Activated T-helper 9 cell treated with anti-CD3 and anti-CD28 coated beads, Interleukin-2, amount 50 U/mL, for 16 hours (primary cell): ENCODE measurements at places on chromosomes 4 and X.

DNA sequence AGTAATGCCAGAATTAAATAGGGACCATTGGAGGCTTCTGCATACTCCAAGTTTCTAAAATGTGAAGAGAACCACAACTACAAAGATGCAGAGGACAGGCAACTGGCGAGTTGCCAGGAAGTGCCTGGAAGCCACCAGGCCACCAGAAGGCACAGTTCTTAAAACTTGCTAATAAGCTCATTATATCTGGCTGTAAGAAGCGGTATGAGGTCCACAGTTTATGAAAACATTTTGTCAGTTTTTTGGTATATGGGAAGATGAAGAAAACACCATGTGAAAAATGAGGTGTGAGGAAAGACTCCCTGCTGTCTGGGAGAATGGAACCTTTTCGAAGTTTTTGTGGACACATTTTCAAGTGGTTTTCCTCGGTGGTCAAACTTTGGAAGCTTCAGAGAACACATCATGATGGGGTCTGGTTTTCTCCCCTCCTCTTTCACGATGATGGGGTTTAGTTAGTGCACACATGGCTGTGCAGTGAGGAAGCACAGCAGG lies 202.7 kb downstream of the NR3C2 start:
- DNase-seq = no peak

- DNase-seq = peak; percentile 35
Measured at GRCh38 chr4:1171311-1172227, 814 bp downstream of the SPON2 start.

- no peak for DNase-seq
Measured at GRCh38 chr4:95627024-95627605, 78.3 kb upstream of the UNC5C start.

GRCh38 chr4:159904906-159905305 lies 802.0 kb downstream of the RAPGEF2 start:
- DNase-seq = no peak

- DNase-seq = no peak
Measured at GRCh38 chr4:142104041-142104440, 467.7 kb downstream of the IL15 start.

DNA sequence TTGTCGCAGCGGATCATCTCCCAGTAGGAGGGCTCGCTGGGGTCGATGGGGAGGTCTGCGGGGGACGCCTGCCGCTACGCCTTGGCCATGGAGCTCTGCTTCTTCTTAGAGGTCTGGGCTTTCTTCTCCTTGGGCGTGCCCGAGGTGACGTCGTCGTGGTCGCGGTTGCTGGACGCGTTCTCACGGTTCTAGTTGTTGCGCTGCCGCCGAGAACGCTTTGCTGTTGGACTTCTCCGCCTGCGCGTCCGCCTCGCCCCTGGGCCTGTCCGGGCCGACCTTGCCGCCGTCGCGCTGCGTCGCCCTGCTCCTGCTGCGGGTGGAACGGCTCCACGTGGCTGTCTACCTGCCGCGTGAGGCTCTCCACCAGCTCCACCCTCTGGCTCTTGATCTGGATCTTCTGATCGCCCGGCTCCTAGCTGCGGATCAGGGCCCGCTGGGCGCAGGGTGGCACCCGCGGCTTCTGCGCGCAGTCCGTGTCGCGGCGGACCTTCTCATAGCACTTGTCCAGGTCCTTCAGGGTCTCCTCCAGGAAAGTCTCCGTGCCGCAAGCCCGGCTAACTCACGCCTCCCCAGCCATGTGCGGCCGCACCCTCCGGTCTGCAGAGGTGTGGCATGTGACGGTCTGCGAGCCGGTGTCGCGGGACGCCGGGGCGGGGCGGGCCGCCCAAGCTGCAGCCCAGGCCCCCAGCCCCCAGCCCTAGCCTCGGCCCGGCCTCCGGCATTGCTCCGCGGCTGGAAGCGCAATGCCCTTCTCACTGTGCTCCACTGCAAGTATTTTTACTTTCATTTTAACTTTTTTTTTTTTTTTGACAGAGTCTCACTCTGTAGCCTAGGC lies 40.5 kb upstream of the OGT start:
- peak; percentile 17 for DNase-seq

DNA sequence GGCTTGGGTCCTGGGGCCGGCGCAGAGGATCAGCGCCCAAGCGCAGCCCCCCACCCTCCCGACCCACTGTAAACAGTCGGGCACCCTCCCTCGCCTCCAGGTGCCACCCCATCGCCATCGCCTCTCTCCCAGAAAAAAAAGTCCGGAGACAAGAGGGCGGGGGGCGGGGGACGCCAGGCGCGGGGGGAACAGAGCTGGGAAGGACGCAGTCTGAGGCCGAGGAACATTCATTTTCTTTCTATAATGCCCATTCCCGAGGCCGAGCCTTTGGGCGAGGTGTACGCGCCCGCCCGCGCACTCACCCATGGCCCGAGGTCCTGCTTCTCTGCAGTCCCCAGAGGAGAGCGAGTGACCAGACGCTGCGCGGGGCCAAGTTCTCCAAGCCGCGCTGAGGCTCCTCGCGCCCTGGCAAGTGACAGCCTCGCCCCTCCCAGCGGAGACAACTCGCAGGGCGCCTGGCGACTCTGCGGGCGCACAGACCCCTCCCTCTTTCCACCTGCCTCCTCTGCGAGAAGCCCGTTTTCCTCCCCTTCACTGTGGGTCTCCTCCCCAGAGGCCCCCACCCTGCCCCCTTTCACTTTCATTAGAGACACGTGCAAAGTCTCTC lies 63.5 kb upstream of the WDR17 start:
- DNase-seq = no peak

- DNase-seq = no peak
Measured at GRCh38 chr4:142378179-142378578, 467.9 kb downstream of the INPP4B start.

- DNase-seq = no peak
Measured at GRCh38 chr4:154088741-154089140, 299.9 kb upstream of the SFRP2 start.

DNA sequence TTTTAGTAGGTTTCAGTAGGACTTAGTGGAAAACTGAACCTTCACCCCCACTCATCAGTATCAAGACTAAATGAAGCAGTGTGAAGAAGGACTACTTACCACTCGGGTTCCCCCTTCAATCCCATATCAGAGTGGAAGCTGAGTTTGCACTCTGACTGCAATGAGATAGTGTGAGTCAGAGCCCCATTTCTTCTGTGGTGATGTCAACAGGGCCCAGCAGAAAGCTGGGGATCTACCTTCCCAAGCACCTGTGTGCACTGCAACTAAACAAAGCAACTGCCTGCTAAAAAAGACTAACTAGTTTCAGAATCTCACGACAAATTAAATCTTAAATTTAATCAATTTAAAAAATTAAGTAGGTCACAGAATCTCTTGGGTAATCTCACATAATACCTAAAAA lies 1837.0 kb upstream of the PCDH7 start:
- DNase-seq = no peak

DNA sequence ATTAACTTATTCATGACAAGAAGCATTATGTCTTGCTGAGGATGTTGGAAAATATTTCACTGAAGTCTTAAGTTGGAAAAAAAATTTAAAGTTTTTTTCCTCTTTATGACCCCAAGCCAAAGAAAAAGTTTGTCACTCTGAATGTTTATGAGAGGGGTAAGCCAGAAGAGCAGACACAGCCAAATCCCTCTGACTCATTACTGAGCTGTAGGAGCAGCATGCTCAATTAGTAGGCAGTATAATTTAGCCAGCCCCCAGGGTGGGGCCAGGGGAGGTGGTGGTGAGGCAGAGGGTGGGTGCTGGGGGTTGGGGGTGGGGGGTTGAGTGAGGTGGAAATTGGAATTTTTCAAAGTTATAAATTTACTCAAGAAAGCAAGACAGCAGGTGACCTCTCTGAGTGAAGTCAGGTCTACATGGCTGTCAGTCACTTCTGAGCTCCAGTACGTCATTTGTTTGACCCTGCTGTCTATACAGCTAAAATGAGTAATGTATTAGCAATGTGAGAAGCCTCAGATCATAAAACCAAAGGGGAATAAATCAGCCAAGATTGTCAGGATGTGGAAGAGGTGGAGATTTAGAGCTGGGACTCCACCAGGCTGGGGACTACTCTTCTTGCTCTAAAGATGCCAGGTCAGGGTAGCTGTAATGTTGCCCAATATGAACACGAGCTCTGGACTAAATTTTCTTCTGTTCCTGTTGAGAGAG lies 98.8 kb upstream of the NDP start:
- DNase-seq = no peak

DNA sequence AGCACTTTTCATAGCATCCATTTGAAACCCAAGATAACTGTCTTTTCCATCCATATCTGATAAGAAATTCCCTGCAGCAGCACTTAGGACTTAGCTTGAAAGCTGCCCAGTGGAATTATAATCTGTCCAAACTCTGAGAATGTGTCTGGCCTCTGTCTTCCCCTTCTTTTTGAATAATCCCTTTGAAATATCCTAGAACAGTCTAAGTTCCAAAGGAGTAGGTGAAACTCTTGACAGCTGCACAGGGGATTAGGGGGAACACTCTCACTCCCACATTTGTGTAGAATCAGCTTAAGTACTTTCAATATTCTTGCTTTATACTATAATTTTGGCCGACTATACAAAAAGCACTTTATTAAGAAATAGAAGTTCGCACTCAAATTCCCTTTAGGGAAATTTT lies 157.7 kb downstream of the PAPSS1 start:
- DNase-seq = no peak

- no peak for DNase-seq
Measured at GRCh38 chr4:3598695-3599227, 66.5 kb upstream of the LRPAP1 start.

DNA sequence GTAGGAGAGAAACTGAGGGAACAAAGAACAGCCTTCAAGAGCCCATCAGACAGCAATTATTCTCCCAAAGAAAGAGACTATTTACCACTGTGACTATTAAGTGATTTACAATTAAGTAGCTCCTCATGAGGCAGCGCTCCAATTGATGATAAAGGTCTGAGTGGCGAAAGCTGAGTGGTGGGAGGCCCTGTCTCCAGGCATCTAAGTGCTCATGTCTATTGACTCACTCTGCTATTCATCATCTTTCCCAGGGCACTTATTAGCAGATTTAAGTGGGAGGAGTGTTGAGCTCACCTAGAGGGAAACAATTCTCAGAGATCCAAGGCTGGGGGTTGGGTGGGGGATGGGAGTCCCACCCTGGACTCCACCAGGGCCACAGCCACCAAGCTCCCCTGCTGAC lies 23.3 kb downstream of the AMER1 start:
- no peak for DNase-seq

DNA sequence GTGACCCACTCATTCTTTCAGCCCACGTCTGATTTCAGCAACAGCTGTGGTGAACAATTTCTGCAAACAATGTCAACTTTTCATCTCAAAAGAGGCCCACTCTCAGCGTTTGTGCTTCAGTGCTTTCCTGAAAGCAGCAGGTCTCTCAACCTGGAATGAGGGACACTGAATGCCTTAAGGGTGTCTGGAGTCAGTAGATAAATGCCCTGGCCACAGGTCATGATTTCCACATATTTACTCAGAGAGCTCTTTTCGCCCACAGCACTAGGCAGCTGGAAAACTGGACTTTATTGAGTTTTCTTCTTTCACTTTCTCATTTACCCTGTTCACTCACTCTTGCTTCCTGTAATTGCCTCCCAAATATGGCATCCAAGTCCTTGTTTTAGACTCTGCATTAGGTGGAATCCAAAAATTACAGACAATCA lies 52.8 kb downstream of the NPFFR2 start:
- no peak for DNase-seq

- no peak for DNase-seq
Measured at GRCh38 chr4:165325732-165326512, 1.5 kb upstream of the MSMO1 start.

DNA sequence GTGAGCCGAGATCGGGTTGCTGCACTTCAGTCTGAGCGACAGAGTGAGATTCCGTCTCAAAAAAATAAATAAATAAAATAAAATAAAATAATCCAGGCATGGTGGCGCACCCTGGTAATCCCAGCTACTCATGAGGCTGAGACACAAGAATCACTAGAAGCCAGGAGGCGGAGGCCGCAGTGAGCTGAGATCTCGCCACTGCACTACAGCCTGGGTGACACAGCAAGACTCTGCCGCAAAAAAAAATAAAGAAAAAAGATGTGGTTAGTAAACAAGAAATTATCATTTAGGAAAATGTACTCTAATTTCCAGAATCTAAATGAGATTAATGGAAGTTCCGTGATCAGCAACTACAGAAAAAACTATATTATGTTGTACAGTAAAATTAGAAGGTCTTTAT lies 14.5 kb upstream of the LRBA start:
- peak; percentile 28 for DNase-seq

DNA sequence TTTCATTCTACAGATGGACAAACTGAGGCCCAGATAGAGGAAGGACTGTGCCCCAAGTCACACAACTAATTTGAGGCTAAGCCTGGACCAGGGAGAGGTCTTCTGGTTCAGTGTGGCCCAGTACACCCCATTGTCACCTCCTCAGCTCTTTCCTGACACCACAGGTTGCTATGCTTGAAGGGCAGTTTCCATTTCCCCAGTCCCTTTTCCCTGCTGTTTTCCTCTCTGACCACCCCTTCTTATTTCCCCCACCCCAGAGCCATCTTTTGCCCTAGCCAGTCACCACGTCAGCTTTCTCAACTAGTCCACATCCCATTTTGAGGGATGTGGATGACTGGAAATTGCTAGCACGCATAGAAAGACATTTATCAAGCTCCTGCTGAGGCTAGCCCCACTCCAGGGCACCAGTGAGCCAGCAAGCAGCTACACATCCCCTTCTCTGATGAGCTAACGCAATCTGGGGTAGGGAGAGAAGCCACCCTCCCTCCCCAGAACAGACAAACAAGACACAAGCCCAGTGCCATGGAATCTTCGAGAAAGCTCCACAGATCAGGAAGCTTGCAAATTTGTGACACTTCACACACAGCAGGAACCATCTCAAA lies 1.3 kb downstream of the GABRE start:
- DNase-seq = no peak

- no peak for DNase-seq
Measured at GRCh38 chr4:102632241-102633065, 128.3 kb downstream of the MANBA start.

- DNase-seq = no peak
Measured at GRCh38 chr4:7652451-7652881, 217.7 kb upstream of the PSAPL1 start.

- DNase-seq = no peak
Measured at GRCh38 chr4:146170149-146170548, 5.4 kb upstream of the LSM6 start.

- DNase-seq = no peak
Measured at GRCh38 chr4:25021216-25021615, 9.5 kb downstream of the LGI2 start.

DNA sequence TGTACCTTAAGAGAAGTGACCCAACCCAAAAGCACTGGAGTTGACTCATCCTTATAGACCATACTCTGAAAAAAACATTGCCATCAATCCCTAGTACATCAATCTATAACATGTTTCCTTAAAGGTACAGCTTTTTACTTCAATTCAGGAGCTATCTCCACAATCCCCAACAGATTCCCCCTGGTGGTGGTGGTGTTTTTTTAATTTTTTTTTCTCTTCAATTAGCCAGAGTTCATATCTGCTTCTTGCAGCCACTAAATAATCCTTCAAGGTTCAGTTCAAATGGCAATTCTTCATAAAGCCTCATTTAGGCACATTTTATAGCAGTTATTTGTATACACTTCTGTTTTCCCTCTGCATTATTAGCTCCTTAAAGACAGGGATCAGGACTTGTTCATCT lies 60.7 kb upstream of the KDR start:
- no peak for DNase-seq

DNA sequence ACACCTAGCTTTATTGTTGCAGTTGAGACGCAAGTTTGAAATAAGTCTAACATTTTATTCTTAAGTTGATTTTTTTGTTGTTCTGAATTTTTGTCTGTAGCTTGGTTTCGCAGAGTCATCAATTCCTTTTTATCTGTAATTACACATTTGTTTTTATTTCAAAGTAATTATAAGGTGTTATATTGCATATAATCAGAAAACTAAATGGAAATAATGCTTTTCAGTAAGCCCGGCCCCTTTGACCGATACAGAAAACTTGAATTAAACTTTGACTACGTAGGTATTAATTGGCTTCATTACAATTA lies 2.1 kb downstream of the KDM6A start:
- DNase-seq = no peak
